ENCODE measurements at places on chromosomes 3 and 15.

DNA sequence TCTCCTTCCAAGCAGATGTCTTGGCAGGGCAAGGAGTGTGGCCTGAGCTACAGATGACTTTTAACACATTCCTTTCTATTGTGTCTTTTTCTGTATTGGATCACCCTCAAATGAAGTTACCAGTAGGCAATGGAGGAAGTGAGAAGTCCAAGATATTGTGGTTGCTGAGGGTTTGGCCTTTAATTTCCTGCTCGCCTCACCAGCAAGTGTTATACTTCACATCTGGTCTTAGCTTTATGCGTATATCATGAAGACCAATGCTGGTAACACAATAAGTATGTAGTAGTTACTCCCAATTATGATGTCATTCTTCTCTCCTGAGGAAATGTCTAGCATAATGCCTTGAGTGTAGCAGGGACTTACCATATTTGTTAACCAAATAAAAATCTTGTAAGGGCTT, 179.9 kb downstream of the ZIC1 start:
- DNase-seq, result no peak

GRCh38 chr15:41284427-41285177, 47.8 kb downstream of the OIP5 start:
- no peak for DNase-seq

DNA sequence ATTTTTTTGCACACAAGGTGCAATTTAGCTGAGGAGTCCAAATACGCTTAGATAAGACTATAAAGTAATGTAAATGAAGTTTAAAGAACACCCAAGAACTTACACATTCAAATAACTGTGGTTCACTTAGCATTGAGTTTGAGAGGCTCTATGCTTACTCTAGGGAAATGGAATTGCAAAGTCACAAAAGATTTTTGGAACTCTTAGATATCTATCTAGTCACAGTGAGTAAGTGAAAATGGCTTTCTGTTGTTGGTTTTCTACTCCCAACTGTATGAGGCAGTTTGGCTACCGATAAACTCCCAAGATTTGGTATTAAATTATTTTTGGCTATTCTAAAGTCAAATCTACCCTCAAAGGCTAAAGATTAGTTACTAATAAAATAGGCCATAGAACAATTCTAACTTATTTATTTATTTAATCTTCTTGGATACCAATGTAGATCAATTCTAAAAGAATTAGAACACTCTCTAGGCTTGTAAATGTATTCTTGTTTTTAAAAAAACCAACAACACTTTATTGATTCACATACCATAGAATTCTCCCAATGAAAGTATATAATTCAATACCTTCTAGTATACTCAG, 165.4 kb downstream of the SNRK start:
- no peak for DNase-seq

DNA sequence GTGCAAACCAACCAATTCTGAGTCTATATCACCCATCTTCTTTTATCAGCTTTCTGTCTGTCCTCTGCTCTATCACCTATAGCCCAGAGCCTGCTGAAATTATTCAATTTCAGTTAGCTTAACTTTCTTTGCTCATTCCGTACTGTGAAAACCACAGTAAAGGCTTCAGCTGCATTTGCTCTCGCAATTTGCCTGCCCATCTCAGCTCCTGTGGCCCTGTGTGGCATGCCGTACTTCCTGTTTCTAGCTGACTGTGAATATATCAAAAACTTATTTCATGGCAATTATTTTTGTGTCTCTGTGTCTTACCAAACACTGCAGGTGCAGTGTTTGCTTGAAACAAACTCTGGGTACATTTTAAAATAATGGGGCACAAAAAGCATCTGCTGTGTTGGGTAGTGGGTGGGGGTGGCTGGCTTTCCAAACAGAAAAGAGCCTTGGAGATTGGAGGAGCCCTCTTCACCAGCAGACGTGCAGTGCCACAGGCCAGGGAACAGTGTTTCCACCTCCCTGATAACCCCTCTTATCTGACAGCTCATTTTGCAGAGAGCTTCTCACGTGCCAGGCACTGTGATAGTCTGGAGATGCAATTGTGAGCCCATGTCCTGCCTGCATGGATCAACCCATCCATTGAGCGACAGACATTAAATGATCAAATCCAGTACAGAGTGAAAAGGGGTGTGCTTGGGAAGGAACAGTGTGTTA, 45.2 kb downstream of the GASK1A start:
- DNase-seq, result no peak

GRCh38 chr3:43411429-43411828, 125.1 kb downstream of the SNRK start:
- no peak for DNase-seq

GRCh38 chr3:59920822-59921221, 871.0 kb upstream of the CFAP20DC start:
- DNase-seq, result no peak

- DNase-seq, result no peak
Observed at GRCh38 chr3:72093270-72093991, 308.5 kb upstream of the PROK2 start.

DNA sequence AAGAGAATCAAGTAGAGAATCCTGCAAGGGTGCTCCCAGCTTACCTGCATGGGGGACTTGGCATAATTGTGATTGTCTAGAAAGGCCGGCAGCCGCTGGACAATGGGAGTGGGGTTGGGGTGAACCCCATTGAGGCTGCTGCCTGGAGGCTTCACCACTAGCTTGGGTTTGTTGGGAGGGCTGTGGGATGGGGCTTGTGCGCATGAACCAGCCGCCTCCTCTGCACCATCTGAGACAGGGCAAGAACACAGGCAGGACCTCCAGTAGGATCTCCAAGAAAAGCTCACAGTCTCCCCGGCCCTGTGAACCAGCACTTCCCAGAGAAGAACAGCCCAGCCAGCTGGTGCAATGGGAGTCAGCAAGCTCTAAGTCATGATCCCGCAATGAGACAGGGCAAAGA, 39.8 kb downstream of the SEMA3G start:
- DNase-seq, result no peak
